Liver (tissue), 10 donors: ENCODE measurements at places on chromosomes 2 and 18. TPM values are rescaled to one million over a fixed set of nuclear protein-coding genes. Genes with fewer than 3 reads are reported as not detected.

The TUBA3E gene
- total RNA-seq, result not detected

The ABCG8 gene
- total RNA-seq, result 16.8 TPM

The SDC1 gene
- total RNA-seq, result 99.6 TPM

The MFF gene
- 34.6 TPM for total RNA-seq

The RESP18 gene
- total RNA-seq, result not detected

The COQ10B gene
- total RNA-seq, result 18.4 TPM

The TGOLN2 gene
- 114 TPM for total RNA-seq

The WNT10A gene
- total RNA-seq, result 0.05 TPM

The SERPINB4 gene
- not detected for total RNA-seq

The GALR1 gene
- not detected for total RNA-seq

The ABCG5 gene
- 15.4 TPM for total RNA-seq

DNA sequence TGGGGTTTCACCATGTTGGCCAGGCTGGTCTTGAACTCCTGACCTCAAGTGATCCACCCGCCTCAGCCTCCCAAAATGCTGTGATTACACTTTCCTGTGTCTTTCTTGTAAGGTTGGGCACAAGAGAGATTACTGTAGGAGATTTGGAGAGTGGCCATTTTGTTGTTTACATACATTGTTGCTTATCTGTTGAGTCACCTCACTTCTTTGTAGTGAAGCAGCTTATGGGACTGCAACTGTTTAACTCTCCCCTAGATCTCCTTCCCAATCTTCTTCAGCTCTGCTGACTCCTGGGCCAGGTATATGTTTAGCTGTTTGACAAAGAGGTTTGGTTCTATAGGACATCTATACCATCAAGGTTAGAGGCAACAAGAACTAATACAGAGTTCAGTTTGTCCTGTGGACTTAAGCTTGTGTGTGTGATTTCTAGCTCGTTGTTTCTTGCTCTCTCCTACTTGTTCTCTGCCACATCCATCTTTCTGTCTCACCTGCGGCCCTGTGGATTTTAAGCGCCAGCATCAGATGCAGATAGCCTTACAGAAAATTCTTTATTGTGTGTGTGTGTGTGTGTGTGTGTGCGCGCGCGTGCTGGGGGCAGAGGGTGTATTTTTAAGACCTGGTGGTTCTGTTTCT lies 95.4 kb downstream of the HAUS1 start:
- no peak for DNase-seq
- H3K36me3 ChIP-seq, result no peaks in the 10 kb centered on the region
- no peak overlapping the region for H3K27ac ChIP-seq

- no peaks in the 10 kb centered on the region for H3K27me3 ChIP-seq
- H3K36me3 ChIP-seq, result no peaks in the 10 kb centered on the region
- H3K4me3 ChIP-seq, result no peak overlapping the region
- no peak for DNase-seq
Measured at GRCh38 chr2:197700960-197701359, 4.2 kb upstream of the MARS2 start.

DNA sequence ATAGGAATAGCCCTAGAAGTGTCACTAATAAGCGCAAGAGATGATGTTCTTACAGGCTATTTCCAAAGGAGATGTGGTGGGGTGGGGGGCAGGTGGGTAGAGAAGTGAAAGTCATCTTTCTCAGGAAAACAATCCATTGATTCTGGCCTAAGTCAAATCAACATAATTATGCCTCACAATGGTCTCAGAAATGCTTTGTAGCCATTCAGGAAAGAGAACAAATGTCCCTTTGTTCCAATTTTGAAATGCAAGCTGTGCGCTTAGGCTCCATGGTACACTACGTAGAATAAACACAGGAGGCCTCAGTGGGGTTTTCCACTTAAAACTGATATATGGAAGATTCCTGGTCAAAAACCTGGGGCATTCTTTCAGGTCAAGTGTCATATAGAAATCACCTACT lies 529.9 kb upstream of the KLHL29 start:
- H3K27ac ChIP-seq, result no peak overlapping the region
- no peaks in the 10 kb centered on the region for H3K36me3 ChIP-seq
- H3K27me3 ChIP-seq, result no peaks in the 10 kb centered on the region
- no peak for DNase-seq
- H3K4me1 ChIP-seq, result no peaks in the 10 kb centered on the region

GRCh38 chr18:58183226-58183625 lies 139.2 kb downstream of the NEDD4L start:
- H3K4me3 ChIP-seq, result no peak overlapping the region
- no peaks in the 10 kb centered on the region for H3K36me3 ChIP-seq
- H3K27me3 ChIP-seq, result no peaks in the 10 kb centered on the region
- no peak for DNase-seq
- no peak overlapping the region for H3K27ac ChIP-seq

DNA sequence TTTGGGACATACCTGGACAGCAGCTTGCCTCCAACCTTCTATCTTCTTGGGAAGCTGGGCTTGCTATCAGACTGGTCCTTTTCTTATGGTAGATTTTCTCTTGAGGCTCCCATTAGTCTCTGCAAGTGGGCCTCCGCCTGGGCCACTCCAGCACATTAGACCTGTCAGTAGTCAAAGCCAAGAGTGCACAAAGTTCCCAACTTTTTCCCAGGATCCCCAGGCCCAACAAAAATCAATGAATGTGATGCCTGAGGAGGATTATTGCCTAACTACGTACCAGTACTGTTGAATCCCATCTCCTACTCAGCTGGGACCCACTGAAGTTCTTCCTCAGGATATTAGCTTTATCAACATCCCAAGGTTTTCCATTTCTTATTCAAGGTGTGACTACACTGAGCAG lies 51.7 kb downstream of the PROC start:
- no peak overlapping the region for H3K4me3 ChIP-seq
- no peak overlapping the region for H3K27ac ChIP-seq
- H3K36me3 ChIP-seq, result peaks cover 1% of the 10 kb centered on the region
- no peak for DNase-seq
- no peaks in the 10 kb centered on the region for H3K27me3 ChIP-seq
- H3K4me1 ChIP-seq, result no peaks in the 10 kb centered on the region

- H3K4me1 ChIP-seq, result no peaks in the 10 kb centered on the region
- no peak for DNase-seq
- H3K27me3 ChIP-seq, result no peaks in the 10 kb centered on the region
- no peak overlapping the region for H3K4me3 ChIP-seq
- H3K36me3 ChIP-seq, result no peaks in the 10 kb centered on the region
Measured at GRCh38 chr2:215082446-215082845, 56.0 kb downstream of the ABCA12 start.

- no peak overlapping the region for H3K4me3 ChIP-seq
- peaks cover 1% of the 10 kb centered on the region for H3K4me1 ChIP-seq
- no peak for DNase-seq
- no peaks in the 10 kb centered on the region for H3K27me3 ChIP-seq
- no peak overlapping the region for H3K27ac ChIP-seq
Measured at GRCh38 chr18:29874519-29875098, 1167.9 kb downstream of the DSC3 start.

GRCh38 chr2:886072-887022 lies 64.3 kb upstream of the SNTG2 start:
- peak; percentile 13 for DNase-seq
- no peak overlapping the region for H3K27ac ChIP-seq
- H3K4me3 ChIP-seq, result no peak overlapping the region
- H3K4me1 ChIP-seq, result no peaks in the 10 kb centered on the region
- no peaks in the 10 kb centered on the region for H3K27me3 ChIP-seq
- no peaks in the 10 kb centered on the region for H3K36me3 ChIP-seq

GRCh38 chr2:119062179-119062578 lies 96.4 kb downstream of the C1QL2 start:
- no peaks in the 10 kb centered on the region for H3K36me3 ChIP-seq
- no peak for DNase-seq
- no peaks in the 10 kb centered on the region for H3K4me1 ChIP-seq
- H3K4me3 ChIP-seq, result no peak overlapping the region
- H3K27ac ChIP-seq, result no peak overlapping the region

DNA sequence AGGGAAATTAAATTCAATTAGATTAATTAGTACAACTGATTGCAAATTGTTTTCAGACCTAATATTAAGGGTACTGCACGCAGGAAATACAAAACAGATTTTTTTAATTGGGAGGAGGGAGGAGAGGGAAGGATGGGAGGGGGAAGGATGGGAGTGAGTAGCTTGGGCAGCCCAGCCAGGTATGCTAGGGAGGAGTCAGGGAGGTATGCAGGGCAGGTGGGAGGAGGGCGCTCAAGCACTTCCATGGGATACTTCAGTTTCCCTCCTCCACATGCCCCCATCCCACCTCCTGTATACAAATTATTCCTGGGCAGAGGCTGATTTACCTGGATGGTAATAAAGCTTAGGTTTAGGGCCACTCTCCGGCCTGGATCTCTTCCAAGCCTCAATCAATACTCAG lies 76.6 kb upstream of the CAPN13 start:
- H3K4me3 ChIP-seq, result no peak overlapping the region
- no peaks in the 10 kb centered on the region for H3K36me3 ChIP-seq
- no peaks in the 10 kb centered on the region for H3K4me1 ChIP-seq
- H3K27ac ChIP-seq, result no peak overlapping the region
- no peak for DNase-seq

- no peak for DNase-seq
- no peak overlapping the region for H3K4me3 ChIP-seq
- no peaks in the 10 kb centered on the region for H3K27me3 ChIP-seq
- H3K4me1 ChIP-seq, result peaks cover 17% of the 10 kb centered on the region
- H3K27ac ChIP-seq, result no peak overlapping the region
Measured at GRCh38 chr2:207408086-207408794, 121.5 kb upstream of the CREB1 start.

GRCh38 chr2:20962939-20963557 lies 80.8 kb downstream of the APOB start:
- H3K4me1 ChIP-seq, result no peaks in the 10 kb centered on the region
- no peak overlapping the region for H3K4me3 ChIP-seq
- DNase-seq, result peak; percentile 77
- no peak overlapping the region for H3K27ac ChIP-seq

GRCh38 chr2:63888490-63889402 lies 47.0 kb downstream of the UGP2 start:
- H3K4me3 ChIP-seq, result no peak overlapping the region
- peak; percentile 45 for DNase-seq
- H3K36me3 ChIP-seq, result peaks cover 78% of the 10 kb centered on the region
- peaks cover 5% of the 10 kb centered on the region for H3K4me1 ChIP-seq
- H3K27me3 ChIP-seq, result no peaks in the 10 kb centered on the region

GRCh38 chr18:77124452-77124922 lies 8.1 kb downstream of the MBP start:
- no peaks in the 10 kb centered on the region for H3K27me3 ChIP-seq
- H3K4me3 ChIP-seq, result no peak overlapping the region
- no peak for DNase-seq
- peaks cover 33% of the 10 kb centered on the region for H3K4me1 ChIP-seq
- no peaks in the 10 kb centered on the region for H3K36me3 ChIP-seq

GRCh38 chr2:20781656-20782265 lies 41.1 kb downstream of the LDAH start:
- H3K36me3 ChIP-seq, result no peaks in the 10 kb centered on the region
- H3K4me1 ChIP-seq, result no peaks in the 10 kb centered on the region
- H3K27ac ChIP-seq, result no peak overlapping the region
- no peak for DNase-seq
